ENCODE measurements at places on chromosomes 11 and 22.

DNA sequence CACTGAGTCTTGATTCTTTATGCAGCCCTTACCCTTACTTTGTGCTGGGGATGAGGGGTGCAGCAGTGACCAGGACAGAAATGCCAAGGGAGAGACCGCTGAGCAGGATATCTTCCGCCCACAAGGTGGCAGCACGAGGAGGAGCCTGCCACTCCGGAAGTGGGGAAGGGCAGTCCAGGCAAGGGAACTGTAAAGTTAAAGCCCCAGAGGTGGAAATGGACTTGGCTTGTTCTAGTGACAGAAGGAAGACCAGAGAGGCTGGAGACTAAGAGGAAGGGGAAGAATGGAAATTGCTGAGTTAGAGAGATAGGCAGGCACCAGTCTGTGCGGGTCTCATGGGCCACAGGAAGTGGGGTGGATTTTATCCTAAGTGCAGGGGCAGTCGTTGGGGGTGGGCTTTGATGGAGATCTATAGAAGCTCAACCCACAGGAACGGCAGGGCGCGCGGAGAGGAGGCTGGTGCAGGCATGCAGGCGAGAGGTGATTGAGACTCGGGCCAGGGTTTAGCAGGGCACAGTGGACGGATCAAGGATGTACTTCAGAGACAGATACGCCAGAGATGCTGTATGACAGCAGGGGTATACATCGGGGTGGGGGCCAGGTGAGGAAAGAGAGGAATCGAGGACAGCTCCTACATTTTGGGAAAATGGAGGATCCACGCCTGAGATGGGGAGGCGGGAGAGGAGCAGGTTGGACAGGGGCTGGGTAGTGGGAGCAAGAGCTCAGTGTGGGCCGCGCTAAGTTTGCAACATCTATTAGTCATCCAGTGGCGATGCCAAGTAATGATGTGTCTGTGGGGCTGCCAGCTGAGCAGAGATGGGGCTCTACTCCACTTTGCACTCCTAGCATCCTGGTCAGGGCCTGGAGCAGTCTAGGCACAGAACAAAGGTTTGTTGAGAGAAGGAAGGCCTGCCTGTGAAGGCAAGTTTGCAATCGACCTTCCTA is 3.3 kb upstream of the GRK2 start:
- peak; percentile 88 for DNase-seq

DNA sequence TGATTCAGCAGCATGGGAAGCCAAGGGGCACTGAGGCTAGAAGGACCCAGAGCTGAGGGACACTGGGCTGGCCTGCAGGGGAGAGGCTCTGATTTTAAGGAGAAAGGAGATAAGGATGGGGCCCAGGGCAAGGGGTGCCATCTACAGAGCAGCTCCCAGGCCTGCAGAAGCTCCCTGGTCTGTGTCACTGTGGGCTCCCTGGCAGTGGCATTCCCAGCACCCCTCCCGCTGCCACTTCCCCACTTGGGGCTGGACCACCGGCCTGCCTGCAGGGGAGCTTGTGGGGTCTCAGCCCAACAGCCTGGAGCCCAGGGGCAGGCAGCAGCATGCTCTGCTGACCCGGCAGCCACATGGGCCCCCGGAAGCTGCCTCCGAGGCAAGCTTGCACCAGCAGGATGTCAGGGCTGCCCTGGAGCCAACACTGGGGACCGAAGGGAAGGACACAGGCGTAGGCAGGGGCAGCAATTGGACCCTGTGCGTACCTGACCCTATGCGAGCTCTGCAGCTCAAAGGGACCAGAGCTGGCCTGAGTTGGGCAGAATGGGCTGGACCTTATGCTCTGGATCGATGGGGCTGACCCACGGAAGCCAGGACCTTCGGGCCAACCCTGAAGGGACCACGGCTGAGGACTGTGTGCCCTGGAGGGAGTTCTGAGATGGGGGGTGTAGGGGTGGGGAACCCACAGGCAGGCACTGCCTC is 35.4 kb upstream of the WNT7B start:
- peak; percentile 42 for DNase-seq

GRCh38 chr11:85759915-85760314 is 51.0 kb downstream of the SYTL2 start:
- no peak for DNase-seq

GRCh38 chr11:2664376-2664775 is 35.4 kb downstream of the KCNQ1OT1 start:
- DNase-seq: no peak

DNA sequence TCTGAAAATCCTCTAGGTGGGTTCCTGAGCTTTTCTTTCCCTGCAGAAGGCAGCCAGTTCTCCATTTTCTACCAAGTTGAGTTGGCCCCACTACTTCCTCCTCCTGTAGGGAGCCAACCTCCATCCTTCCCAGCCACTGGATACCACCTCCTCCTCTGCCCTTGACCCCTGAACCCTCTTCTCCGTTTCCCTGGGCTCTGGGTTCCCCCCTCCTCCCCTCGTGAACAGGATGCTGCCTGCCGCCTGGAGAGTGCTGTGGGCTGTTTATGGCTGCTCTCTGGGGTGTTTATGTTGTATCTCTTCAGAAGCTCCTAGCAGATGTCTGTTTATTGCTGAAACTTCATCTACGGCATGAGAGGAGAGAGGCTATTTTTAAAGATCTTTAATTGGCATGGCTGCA is 8.6 kb downstream of the MICAL2 start:
- no peak for DNase-seq

GRCh38 chr11:13333456-13333957 is 55.9 kb downstream of the BMAL1 start:
- no peak for DNase-seq

DNA sequence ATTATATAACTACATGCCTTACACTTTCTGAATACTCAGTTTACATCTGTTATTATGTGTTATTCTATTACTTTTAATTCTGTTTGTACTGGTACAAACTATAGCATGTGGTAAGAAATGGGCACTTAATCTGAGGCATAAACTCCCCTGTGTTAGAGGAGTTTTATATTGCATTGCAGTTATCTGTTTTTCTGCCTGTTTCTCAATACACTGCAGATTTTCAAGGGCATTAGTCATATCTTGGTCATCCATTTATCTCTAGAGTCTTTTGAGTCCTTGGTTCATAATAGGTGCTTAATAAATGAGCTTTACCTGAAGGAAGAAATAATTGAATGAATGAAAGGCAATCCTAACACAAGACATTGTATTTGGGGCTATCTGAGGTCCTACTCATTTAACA is 182.9 kb upstream of the CTSC start:
- no peak for DNase-seq

- DNase-seq: no peak
Measured at GRCh38 chr11:96869207-96869606, 479.4 kb downstream of the JRKL start.

DNA sequence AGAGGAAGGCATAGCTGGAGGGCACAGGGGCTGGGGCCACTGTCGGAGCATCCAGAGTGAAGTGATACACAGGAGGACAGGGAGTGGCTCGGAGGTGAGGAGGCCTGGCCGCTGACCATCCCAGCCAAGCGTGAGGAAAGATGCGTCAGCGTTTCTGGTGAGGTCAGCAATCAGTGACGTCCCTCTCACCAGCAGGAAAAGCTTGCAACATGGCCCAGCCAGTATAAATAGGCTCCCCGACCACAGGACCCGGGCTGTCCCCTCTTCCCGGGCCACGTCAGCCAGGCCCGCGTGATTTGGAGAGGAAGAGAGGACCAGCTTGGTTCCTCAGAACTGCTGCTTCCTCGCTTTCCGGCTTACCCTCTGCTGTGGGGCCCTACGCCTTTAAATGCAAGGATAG is 4.2 kb upstream of the OSM start:
- DNase-seq: peak; percentile 90

GRCh38 chr22:46212195-46212594 is 37.9 kb downstream of the CDPF1 start:
- no peak for DNase-seq

- DNase-seq: no peak
Measured at GRCh38 chr11:34427186-34427805, 11.4 kb upstream of the CAT start.

GRCh38 chr11:27882066-27882697 is 181.9 kb upstream of the BDNF start:
- DNase-seq: no peak

GRCh38 chr22:27816552-27816951 is 15.0 kb upstream of the MN1 start:
- no peak for DNase-seq

GRCh38 chr11:92383430-92383829 is 158.8 kb downstream of the FAT3 start:
- no peak for DNase-seq

DNA sequence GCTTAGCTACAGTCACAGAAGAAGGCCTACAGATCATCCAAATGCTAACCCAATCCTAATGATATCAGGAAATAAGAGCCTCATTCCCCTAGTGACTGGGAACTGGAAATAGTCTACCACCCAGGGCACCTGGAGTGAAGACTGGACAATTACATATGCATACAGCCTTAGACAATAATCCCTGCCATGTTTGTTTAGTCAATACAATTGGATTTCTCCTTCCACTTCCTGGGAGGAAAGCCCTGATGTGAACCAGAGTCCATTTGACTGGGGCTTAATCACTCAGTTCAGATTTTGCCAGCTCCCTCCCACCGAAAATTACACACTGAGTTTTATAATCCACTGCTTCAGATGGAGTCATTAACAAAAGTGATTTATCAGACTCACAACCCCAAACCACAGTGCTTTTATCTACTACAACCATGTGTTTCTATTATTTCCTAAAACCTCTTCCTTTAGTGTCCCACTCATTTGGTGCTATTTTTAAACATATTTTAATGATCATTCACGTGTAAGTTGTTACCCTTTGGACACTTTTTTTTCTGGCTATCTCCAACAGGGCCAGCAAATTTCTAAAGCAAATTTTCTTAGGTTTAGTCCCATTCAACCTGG is 29.9 kb downstream of the CWF19L2 start:
- DNase-seq: no peak

DNA sequence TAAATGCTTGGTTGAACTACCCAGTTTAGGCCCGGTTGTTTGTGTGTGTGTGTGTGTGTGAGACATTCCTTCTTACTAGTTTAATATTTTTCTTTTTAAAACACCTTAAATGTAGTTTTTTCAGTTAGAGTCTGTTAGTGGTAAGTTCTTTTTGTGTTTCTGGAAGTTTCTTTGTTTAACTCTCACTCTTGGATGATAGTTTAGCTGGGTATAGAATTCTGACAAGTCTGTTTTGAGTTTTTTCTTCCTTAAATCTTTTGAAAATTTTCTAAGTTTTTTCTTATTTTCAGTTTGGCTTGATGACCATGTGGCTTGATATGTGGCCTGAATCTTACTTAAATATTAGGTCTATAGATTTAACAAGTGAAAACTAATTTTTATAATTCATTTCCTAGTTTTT is 60.1 kb downstream of the PDE3B start:
- no peak for DNase-seq

GRCh38 chr11:78606667-78607066 is 32.0 kb upstream of the NARS2 start:
- DNase-seq: no peak

- DNase-seq: no peak
Measured at GRCh38 chr22:27438271-27438980, 363.1 kb downstream of the MN1 start.

DNA sequence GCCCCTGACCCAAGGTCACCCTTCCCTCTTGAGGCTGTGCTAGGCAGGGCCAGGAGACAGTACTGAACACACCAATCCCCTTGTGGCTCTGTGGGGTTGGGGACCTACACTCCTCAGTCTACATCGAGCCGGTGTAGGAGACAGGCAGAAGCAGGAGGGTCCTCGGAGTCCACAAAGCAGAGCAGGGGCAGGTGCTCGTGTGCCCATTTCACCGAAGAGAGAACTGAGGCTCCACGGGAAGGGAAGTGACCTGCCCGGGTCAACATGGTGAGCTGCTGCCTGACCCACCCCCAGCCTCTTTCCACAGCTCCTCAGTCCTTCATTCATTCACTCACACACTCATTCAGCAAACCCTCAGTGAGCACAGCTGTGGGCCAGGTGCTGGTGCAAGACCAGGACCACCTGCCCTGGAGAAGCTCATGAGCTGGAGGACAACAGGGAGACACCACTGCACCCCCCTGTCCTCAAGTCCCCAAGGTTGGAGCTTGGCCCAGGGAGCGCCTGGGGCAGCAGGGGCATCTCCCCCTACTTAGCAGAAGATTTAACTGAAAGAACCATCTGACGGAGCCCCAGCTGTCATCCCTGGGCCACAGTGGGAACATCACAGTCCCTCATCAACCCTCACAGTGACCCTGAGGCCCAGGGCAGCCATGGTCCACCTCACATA is 127.3 kb downstream of the MED15 start:
- no peak for DNase-seq

DNA sequence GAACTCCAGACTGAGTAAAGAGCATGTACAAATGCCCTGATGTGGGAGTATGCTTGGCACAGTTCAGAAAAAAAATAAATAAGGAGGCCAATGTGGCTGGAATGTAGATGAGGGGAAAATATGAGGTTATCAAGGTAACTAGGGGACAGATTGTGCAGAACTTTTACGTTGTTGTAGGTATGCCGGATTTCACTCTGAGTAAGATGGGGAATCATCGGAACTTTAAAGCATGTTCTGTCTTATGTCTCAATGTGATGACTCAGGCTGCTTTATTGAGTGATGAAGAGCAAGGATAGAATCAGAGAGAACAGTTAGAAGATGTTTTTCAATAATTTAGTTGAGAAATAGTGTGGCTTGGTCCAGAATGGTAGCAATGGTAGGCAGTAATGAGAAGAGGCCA is 130.4 kb downstream of the C11orf87 start:
- DNase-seq: no peak

DNA sequence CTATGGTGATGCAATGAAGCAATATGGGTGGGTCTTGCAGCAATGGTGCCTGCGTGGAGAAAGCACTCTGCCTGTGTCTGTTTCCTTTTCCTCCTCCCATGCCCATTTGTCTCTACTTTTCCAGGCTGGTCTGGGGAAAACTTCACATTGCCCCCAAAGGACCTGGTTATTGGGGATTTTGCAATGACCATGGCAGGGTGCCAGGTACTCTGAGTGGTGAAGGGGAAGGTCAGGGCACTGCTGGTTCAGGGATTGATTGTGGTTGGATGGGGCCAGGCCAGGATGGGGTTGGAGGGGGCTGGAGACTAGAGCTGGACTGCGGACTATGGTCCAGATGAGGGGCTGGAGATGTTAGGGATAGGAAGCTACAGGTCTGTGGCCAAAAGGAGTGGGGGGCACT is 92.1 kb downstream of the INSC start:
- no peak for DNase-seq

GRCh38 chr22:45162531-45162930 is 1.2 kb upstream of the NUP50 start:
- DNase-seq: no peak

GRCh38 chr11:23399995-23400394 is 539.7 kb upstream of the CCDC179 start:
- DNase-seq: peak; percentile 34

GRCh38 chr11:32792111-32792947 is 2.1 kb downstream of the CCDC73 start:
- DNase-seq: no peak

- DNase-seq: no peak
Measured at GRCh38 chr11:116916886-116917285, 79.5 kb upstream of the APOA1 start.
